AML-193 (cell line): ENCODE measurements at places on chromosomes 3 and 15.
A peak's percentile ranks its signal among the peaks of the same experiment; 100 is the strongest.

- peak; percentile 55 for DNase-seq
Measured at GRCh38 chr3:49470714-49471420, 800 bp downstream of the DAG1 start.

GRCh38 chr3:3619815-3620214 lies 179.4 kb upstream of the LRRN1 start:
- DNase-seq = no peak

DNA sequence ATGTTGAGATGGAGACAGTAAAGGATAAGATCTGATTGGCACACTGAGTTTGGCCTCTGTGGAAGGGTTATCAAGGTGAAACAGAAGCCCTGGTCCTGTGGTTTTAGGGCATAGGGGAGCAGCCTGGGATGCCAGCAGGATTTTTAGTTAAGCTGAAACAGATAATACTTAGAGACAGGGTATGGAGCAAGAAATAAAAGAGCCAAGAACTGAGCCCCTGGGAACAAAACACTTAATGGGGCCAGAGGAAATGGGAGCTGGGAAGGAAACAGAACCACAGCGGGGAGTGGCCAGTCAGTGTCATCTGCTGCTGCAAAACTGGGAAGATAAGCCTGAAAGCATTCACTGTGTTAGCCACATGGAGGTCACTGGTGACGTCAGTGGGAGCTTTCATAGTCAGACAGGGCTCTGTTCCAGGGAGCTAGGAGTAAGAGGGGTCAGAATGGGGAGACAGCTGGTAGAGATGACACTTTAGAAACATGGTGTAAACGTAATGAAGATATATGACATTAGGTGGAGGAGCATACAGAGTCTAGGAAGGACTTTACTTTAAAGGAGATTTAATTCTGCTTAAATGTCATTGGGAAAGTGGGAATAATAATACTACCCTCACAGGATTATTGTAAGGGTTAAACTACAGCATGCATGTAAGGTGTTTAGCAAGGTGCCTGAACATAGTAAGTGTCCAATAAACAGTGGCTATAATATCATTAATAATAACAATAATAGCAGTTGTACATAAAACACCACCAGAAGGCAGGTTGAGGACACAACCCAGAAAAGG lies 172.7 kb upstream of the CTNNB1 start:
- DNase-seq = no peak

GRCh38 chr3:8757551-8758518 lies 11.6 kb downstream of the OXTR start:
- no peak for DNase-seq

- no peak for DNase-seq
Measured at GRCh38 chr3:134976948-134977347, 181.9 kb downstream of the EPHB1 start.

- DNase-seq = no peak
Measured at GRCh38 chr3:45915518-45916231, 27.6 kb upstream of the CXCR6 start.

GRCh38 chr15:41570764-41571163 lies 11.8 kb downstream of the TYRO3 start:
- DNase-seq = no peak

DNA sequence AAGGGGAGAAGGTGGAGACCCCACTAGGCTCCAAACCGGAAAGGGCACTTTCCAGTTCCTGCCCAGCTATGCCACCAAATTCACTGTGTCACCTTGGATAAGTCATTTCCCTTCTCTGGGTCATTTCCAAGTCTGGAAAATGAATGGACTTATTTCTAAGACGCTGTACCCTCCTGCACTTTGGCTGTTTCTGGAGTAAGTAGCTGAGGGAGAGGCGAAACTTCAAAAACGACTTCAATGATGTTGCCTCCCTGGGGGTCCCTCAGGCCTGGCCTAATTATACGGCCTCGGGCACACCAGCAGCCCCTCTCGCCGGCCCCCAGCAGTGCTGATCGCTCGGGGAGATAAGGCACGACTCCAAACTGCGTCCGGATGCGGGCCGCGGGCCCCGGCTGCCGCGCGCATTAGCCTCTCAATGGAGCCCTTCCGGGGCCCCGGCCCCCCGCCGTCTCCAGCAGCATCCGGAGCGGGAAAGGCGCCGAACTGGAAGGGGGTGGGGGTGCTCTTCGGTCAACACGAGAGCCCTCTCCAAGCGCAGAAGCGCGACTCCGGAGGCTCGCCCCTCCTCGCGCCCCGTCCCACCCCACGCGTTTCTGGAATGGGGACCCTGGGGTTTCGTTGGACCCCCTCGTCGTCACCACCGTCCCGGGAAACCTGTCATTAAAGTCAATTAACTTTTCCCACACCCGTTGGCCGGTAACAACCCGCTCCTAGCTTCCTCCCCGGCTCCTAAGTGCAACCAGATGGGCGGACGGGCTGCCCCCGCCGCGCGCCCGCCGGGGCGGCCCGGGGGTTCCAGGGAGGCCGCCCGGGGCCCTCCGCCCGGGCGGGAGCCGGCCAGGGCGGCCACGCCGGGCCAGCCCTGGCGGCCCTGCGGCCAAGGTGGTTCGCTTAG lies 4.8 kb downstream of the HES1 start:
- DNase-seq = no peak
